ENCODE measurements at places on chromosomes 11 and 22.

GRCh38 chr11:66894141-66894540 lies 37.3 kb downstream of the LRFN4 start:
- DNase-seq = no peak

DNA sequence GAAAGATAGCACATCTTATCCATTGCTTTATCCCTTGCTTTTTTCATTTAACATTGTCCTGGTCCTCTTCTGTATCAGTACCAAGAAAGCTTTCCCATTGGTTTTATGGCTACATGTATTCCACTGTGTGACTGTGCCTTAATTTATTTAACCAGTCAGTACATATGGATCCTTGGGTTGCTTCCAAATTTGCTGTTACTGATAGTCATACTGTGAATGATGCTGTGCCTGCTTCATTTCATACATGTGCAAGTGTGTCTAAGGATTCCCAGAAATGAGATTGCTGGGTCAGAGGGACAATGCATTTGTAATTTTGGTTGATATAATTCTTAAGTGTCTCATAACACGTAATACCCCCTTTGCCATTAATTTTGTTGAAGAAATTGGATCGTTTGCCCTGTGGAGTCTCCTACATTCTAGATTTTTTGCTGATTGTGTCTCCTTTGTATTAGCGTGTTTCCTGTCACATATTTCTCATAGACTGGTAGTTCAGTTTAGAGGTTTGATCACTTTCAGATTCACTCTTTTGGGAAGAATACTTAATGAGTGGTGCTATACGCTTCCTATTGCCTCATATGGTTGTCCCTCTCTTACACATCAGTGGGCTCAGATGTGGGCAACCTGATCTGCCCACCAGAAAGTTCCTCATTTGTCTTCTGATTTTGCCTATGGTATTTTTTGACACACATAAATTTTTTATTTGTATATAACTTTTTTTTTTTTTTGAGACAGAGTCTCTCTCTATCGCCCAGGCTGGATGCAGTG lies 35.3 kb downstream of the MYBPC3 start:
- DNase-seq = no peak

- no peak for DNase-seq
These were observed 45.4 kb downstream of the KCNC1 start for GRCh38 chr11:17779861-17780594.

- DNase-seq = no peak
These were observed 693.7 kb downstream of the OPCML start for GRCh38 chr11:132838627-132839026.

GRCh38 chr11:61828629-61829407 lies 718 bp downstream of the FADS2 start:
- DNase-seq = peak; percentile 64

GRCh38 chr11:115990004-115990447 lies 485.8 kb upstream of the CADM1 start:
- peak; percentile 65 for DNase-seq

- no peak for DNase-seq
These were observed 15.7 kb downstream of the TIMP3 start for GRCh38 chr22:32817137-32817730.

Measured in ELF-1 (cell line).